ENCODE measurements at places on chromosomes 5 and 9.

- DNase-seq: no peak
Observed at GRCh38 chr5:57738787-57739186, 256.2 kb upstream of the ACTBL2 start.

- DNase-seq: no peak
Observed at GRCh38 chr9:85978496-85978895, 37.5 kb downstream of the NAA35 start.

- DNase-seq: no peak
Observed at GRCh38 chr5:8945972-8946371, 599.9 kb downstream of the SEMA5A start.

GRCh38 chr5:15446552-15446951, 53.4 kb upstream of the FBXL7 start:
- no peak for DNase-seq

DNA sequence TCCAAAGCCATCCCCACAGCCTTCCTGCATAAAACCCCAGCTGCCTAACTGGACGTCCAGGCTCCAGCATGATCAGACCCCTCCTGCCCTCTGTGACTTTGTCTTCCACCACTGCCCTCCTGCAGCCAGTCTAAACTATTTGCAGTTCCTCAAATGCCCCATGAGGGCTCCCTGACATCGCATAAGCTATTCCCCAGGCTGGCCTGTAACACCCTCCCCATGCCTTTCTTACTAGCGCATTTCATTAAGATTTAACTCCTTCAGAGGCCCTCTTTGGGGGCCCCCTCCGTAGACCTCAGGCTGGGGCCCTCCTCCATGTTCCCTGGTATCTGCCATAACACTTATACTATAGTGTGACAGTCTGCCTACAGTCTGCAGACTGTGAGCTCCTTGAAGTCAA, 15.5 kb upstream of the SMIM23 start:
- DNase-seq: no peak

DNA sequence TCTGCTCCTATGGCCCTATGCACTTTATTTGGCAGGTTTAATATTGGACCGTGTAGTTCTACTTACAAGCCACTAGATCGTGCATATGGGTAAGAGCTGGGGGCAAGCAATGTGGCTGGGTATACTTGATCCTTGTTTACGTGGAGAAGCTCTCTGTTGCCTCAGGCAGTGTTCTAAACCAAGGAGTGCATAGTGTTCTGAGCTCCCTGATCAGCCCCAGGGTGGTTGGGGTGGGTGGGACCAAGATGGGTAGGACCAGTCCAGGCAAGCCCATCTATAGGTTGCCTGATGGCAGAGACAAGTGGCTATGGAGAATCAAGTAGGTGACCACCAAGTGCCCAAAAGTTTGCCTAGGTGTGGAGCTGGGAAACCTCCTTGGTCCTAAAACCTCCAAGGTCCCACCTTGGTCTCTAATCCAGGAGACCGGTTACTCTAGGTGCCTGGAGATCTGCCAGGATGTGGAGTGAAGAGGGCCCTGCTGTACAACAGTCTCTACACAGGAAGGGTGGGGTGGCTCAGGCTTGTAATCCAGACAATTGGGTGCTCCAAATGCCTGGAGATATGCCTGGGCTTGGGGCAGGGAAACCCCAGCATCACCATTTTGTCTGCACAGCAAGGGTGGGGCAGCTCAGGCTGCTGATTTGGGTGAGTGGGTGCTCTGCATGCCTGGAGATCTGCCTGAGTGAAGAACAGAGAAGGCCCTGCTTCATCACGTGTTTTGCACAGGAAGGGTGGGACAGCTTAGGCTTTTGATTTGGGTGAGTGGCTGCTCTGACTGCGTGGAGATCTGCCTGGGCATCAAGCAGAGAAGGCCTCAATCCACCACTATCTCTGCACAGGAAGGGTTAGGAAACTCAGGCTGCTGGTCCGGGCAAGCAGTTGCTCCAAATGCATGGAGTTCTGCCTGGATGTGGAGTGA, 659.8 kb downstream of the TLE4 start:
- DNase-seq: no peak

GRCh38 chr5:159645179-159645846, 271.0 kb upstream of the ADRA1B start:
- DNase-seq: no peak

GRCh38 chr5:177334781-177335700, 16.4 kb downstream of the LMAN2 start:
- DNase-seq: no peak

DNA sequence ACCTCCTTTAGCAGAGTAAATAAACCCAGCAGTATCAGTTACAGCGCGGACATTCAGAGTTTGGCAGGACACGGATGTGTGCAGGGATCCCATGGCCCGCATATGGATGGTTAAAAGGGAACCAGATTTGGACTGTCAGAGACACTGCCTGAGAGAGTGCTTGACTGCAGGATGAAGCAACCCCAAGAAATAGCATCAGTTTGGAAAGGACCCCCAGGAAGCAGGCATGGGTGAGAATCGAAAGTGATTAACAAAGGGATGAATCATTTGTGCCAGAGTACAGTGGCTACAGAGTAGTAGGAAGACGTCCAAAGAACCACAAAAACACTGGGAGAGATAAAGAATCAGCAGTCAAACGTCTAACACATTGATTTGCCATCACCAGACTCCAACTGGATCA, 5.5 kb downstream of the C7 start:
- DNase-seq: no peak

GRCh38 chr9:136339173-136339957, 12.0 kb downstream of the GPSM1 start:
- DNase-seq: no peak

- DNase-seq: no peak
Observed at GRCh38 chr5:1011226-1011631, 2.6 kb downstream of the NKD2 start.

GRCh38 chr9:103714992-103715391, 379.1 kb upstream of the SMC2 start:
- DNase-seq: no peak

DNA sequence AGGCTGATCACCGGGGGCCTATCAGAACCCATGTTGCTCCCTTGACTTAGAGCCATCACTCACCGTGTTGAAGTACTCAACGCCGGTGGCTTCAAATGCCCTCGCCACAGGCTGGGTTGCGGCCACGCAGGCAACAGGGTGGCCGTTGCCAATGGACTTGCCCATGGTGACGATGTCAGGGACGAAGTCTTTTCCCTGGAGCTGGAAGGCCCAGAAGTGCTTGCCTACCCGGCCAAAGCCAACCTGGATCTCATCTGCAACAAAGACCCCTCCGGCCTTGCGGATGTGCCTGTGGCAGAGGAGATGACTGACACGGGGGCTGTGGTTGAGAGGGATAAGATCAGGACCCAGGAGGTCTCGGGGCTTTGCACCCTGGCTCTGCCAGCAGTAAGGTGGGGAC, 10.3 kb downstream of the PHYKPL start:
- DNase-seq: no peak

- DNase-seq: peak; percentile 72
Observed at GRCh38 chr9:136245219-136246150, at the start of gene QSOX2. QSOX2 (minus strand) TSS chr9:136245812; CDS start chr9:136245803, 9 bp downstream.

DNA sequence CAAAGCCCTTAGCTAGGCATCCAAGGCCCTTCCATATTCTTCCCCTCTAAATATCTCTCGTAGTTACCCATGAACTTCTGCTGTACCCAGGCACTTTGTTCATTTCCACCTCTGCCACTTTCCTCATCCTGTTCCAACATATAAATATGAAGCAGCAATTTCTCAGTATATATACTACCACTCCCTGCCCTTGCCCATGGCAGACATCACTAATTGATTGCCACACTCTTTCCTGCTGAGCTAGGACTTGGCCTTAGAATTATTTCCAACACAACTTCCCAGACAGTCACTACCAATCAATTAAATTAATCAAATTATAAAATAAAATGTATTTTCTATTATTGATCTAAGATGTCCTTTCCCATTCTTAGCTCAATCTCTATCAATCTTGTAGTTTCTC, 8.5 kb downstream of the INSYN2B start:
- no peak for DNase-seq

GRCh38 chr9:131282688-131283422, 6.5 kb upstream of the FAM78A start:
- DNase-seq: no peak
